ENCODE measurements at places on chromosomes 7 and 10. TPM values are rescaled to one million over a fixed set of nuclear protein-coding genes. Genes with fewer than 3 reads are reported as not detected.

The ASZ1 gene
- total RNA-seq = not detected

The ANKRD30A gene
- total RNA-seq = not detected

The CFTR gene
- 6.6 TPM for total RNA-seq

The ANKRD22 gene
- 0.18 TPM for total RNA-seq

The LRRD1 gene
- total RNA-seq = 0.31 TPM

The NUDT13 gene
- 3.7 TPM for total RNA-seq

The NPY4R gene
- total RNA-seq = 0.71 TPM

The PARG gene
- 57.8 TPM for total RNA-seq

The FEZF1 gene
- not detected for total RNA-seq

The CALML5 gene
- total RNA-seq = not detected

The C7orf57 gene
- not detected for total RNA-seq

The H2BK1 gene
- not detected for total RNA-seq

The CRTAC1 gene
- 4.6 TPM for total RNA-seq

The TEX47 gene
- not detected for total RNA-seq

The GPR22 gene
- not detected for total RNA-seq

The VIPR2 gene
- 0.36 TPM for total RNA-seq

The ACSM6 gene
- total RNA-seq = not detected

The WBP1L gene
- 30.7 TPM for total RNA-seq

The UBTD1 gene
- 9.0 TPM for total RNA-seq

The MMD2 gene
- total RNA-seq = not detected

The CAMK2B gene
- 9.3 TPM for total RNA-seq

The RPEL1 gene
- total RNA-seq = not detected

The CLCN1 gene
- 0.14 TPM for total RNA-seq

The GHRHR gene
- not detected for total RNA-seq

The OPALIN gene
- not detected for total RNA-seq

The GRM3 gene
- 1.4 TPM for total RNA-seq

The HOGA1 gene
- 11.9 TPM for total RNA-seq

The GBX1 gene
- 2.1 TPM for total RNA-seq

The LBX1 gene
- total RNA-seq = not detected
